ENCODE measurements at places on chromosomes 7 and 10.

DNA sequence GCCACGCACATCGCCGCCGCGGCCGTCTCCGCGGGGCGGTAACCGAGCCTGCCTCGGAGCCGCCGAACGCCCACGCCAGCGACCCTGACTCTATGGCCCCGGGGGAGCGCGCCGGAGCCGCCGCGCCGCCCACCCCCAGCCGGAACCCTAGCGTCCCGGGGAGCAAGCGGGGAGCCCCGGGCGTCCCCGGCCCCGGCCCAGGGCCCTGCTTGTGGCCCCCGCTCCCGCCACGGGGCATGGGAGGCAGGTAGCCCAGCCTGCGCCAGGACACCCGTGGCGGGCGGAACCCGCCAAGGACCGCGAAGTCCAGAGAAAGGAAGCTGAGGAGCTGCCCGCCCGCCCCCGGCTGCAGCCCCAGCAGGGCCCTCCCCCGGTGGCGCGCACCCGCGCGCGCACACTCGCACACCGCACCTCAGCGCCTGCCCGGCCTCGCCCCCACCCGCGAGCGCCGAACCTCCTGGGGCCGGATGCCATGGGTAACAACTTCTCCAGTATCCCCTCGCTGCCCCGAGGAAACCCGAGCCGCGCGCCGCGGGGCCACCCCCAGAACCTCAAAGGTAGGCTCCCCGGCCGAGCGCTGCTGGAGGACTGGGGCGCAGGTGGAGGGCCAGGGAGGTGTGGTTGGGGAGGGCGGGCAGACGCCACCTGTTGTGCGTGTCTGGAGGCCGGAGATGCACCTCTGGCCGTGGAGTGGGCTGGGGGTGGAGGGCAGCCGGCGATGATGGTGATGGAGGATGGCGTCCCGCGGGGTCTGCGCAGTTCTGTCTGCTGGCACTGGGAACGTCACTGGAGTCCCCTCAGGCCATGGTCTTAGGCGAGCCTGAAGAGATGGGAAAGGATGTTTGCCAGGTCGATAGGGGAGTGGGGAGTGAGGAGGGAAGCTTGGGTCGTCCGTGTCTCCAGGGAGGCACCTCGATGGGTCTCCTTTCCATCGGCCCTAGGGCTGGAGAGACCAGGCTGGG is 692 bp downstream of the NEURL1 start:
- no peak for DNase-seq

DNA sequence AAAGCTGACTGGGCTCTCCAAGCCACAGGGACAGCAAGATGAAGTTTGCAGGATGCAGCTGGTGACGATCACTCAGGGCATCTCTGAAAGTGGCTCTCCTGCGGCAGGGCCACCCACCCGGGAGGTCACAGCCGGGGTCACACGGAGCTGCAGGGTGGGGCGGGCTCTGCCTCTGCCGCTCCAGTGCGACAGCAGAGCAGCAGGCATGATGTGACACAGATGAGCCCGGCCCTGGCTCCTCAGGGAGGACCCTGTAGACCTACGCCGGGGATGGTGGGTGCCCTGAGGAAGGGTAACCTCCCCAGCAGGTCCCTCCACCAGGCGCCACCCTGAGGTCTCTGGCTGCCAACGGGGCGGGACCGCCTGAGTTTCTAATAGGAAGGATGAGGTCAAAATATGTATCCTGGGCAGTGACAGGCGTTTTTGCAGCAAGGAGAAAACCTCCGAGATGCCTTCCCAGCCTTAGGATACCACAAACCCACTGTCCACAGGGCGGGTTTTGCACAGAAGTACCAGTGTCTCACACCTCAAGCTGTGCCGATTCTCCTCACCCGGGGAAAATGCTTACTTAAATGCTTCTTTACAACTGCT is 114.8 kb upstream of the DIP2C start:
- no peak for DNase-seq

- no peak for DNase-seq
These were observed 599.6 kb upstream of the GHITM start for GRCh38 chr10:83539528-83540308.

DNA sequence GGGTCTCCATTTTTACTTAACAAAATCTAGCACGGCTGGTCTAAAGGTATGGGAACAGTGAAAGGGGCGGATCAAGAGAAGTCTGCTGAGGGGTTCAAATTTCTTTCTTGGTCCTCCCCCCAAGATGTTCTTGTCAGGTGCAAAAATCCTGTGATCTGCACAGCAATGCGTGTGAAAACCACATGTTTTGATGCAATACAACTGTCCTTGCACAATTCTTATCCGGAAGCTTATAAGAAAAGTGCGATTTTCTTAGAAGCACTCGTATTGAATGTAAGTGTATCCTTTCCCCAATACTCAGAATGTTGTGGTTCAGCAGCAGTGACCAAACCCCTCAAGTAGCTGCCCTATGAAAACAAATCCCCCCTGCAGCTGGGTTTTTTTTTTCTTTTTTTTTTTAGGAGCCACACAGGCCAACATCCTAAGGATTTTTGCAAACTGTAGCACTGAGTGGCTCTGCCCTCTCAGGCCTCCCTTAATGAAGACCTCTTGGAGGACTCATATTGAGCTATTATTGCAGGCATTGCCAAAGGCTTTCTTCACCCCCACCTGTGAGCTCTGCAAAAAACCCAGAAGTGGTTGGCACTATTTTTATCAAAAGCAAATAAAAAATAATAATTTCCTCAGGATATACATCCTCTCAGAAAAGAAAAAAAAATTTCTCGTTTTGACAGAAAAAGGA is 151.9 kb upstream of the ITGB1 start:
- DNase-seq = no peak

GRCh38 chr10:10996966-10997620 is 20.6 kb upstream of the CELF2 start:
- DNase-seq = no peak

GRCh38 chr7:137091396-137091795 is 222.9 kb downstream of the CHRM2 start:
- DNase-seq = no peak

- DNase-seq = no peak
These were observed 975.2 kb upstream of the GHITM start for GRCh38 chr10:83164156-83164555.

All from ACHN (cell line).